Cardiac muscle cell (in vitro differentiated cells and primary cell): ENCODE measurements at places on chromosomes 2 and 18. TPM values are rescaled to one million over a fixed set of nuclear protein-coding genes. Genes with fewer than 3 reads are reported as not detected.

DNA sequence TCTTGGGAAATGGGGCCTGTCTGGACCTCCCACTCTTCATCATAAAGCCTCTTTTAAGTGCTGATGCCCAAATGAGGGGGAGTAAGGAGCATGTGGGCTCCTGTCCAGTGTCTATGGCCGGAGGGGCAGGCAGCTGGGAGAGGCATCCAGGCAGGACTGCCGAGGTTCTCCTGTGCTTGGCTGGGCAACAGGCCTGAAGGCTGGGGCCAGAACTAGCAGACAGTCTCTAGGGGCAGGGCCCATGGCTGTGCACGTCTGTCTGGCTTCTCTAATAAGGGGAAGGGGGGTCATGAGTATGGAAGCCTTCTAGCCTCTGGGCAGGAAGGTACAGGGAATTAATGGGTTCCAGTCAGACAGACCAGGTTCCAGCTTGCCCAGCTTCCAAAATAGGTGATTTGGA lies 128.6 kb downstream of the SMAD2 start:
- H3K36me3 ChIP-seq: no peaks in the 10 kb centered on the region
- DNase-seq: no peak
- H3K4me1 ChIP-seq: no peaks in the 10 kb centered on the region
- no peak overlapping the region for H3K4me3 ChIP-seq
- H3K27ac ChIP-seq: no peak overlapping the region

GRCh38 chr2:105510761-105511528 lies 112.1 kb upstream of the FHL2 start:
- peaks cover 35% of the 10 kb centered on the region for H3K4me1 ChIP-seq
- H3K36me3 ChIP-seq: no peaks in the 10 kb centered on the region
- DNase-seq: no peak
- H3K27ac ChIP-seq: no peak overlapping the region
- no peaks in the 10 kb centered on the region for H3K27me3 ChIP-seq

DNA sequence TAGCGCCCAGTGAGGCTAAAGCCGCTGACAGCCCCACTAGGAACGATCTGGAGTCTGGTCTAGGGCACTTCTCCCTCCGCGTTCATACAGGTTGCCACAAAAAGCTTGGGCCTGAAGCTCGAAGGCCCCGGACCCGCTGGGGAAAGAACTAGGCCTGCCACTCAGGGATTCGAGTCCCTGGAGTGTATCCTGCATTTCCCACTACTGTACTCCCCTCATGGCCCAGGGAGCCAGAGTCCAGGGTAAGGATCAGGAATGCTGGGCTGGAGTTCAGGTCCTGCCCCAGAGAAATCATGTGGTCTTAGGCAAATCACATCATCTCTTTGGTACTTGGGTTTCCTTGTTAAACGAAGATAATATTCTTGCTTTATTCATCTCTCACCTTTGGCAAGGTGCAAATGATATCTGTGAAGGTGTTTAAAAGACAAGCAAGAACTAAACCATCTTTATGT lies 1.4 kb upstream of the ZFP36L2 start:
- H3K27ac ChIP-seq: peak overlapping the region; percentile 94
- peaks cover 41% of the 10 kb centered on the region for H3K4me1 ChIP-seq
- peaks cover 9% of the 10 kb centered on the region for H3K36me3 ChIP-seq
- no peaks in the 10 kb centered on the region for H3K27me3 ChIP-seq
- peak; percentile 79 for DNase-seq

- no peaks in the 10 kb centered on the region for H3K4me1 ChIP-seq
- no peak for DNase-seq
- peak overlapping the region; percentile 69 for H3K27ac ChIP-seq
- no peaks in the 10 kb centered on the region for H3K27me3 ChIP-seq
These were observed 8.6 kb downstream of the DNAJB2 start for GRCh38 chr2:219287580-219288265.

GRCh38 chr2:214960677-214961076 lies 151.2 kb upstream of the BARD1 start:
- no peaks in the 10 kb centered on the region for H3K36me3 ChIP-seq
- H3K27me3 ChIP-seq: no peaks in the 10 kb centered on the region
- H3K4me3 ChIP-seq: no peak overlapping the region
- H3K4me1 ChIP-seq: no peaks in the 10 kb centered on the region
- peak; percentile 5 for DNase-seq
- no peak overlapping the region for H3K27ac ChIP-seq

GRCh38 chr2:218607436-218608115 lies at the start of gene PLCD4:
Gene PLCD4, plus strand, starts transcription at chr2:218607899. Its CDS starts 7,841 bp downstream, at chr2:218615740.
- H3K27me3 ChIP-seq: no peaks in the 10 kb centered on the region
- no peak within 1 kb of the TSS for H3K4me3 ChIP-seq
- H3K27ac ChIP-seq: peak within 1 kb of the TSS; percentile 69
- no peaks in the 10 kb centered on the region for H3K4me1 ChIP-seq

DNA sequence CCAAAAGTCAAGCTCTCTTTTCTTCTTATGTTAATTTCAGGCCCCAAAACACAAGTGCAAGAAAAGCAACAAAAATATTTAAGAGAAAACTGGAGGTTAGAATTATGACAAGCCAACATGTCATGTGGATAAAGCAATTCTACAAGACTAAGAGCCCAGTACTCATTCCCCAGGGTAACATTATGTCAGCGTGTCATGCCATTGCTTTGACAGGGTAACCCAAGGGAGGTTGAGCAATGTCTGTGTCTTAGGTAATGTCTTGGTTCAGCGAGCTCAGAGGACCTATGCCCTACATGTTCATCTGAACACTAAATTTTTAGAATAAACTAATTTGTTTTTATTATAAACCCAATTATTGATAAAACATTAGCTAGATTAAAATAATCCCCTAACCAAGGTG lies 173.2 kb upstream of the ZNF804A start:
- H3K27ac ChIP-seq: no peak overlapping the region
- DNase-seq: no peak
- no peak overlapping the region for H3K4me3 ChIP-seq

DNA sequence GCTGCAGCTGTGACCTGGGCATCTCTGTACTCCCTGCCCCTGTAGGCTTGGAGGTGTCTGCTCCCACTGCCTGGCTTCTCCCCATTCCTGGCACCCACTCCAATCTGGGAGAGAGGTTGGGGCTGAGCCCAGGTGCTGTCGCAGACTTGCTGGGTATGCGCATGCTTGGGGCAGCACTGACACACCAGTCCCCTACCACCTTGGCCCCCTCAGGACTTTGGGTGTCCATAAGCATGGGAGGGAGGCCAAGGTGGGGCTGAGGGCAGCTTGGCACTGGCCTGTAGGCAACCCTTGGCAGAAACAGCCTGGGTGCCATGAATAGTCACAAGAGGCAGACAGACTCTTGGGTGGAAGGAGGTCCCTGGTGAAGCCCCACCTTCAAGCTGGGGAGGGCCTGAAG lies 136.8 kb downstream of the QPCT start:
- peaks cover 18% of the 10 kb centered on the region for H3K4me1 ChIP-seq
- no peak for DNase-seq
- H3K27ac ChIP-seq: no peak overlapping the region
- H3K36me3 ChIP-seq: no peaks in the 10 kb centered on the region
- no peaks in the 10 kb centered on the region for H3K27me3 ChIP-seq
- no peak overlapping the region for H3K4me3 ChIP-seq

GRCh38 chr18:8659609-8660242 lies 45.6 kb upstream of the MTCL1 start:
- peaks cover 59% of the 10 kb centered on the region for H3K27me3 ChIP-seq
- H3K4me3 ChIP-seq: no peak overlapping the region
- H3K36me3 ChIP-seq: no peaks in the 10 kb centered on the region
- H3K27ac ChIP-seq: no peak overlapping the region

DNA sequence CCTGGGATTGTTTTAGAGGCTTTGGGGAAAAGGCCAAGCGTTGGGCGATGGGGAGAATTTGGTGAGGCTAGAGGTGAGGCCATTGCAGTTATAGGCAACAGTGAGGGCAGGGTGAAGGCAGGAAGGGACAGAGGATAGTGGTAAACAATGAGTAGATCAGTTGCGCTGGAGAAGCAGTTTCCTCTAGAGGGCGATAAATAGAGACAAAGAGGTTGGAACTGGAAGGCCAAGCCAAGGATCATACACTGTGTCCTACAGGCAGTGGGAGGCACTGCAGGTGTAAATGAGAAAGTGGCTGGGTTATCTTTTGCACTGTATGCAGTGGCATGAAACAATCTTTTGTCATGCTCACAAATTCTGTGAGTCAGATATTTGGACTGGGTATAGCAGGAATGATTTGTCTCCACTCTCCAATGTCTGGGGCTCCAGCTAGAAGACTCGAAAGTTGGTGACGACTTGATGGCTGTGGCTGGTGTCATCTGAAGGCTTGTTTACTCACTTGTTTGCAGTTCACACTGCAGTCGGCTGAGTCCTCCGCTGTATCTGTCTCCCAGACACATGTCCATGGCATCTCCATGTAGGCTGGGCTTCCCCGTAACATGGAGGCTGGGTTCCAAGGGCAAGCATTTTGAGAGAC lies 82.1 kb downstream of the TNP1 start:
- peaks cover 29% of the 10 kb centered on the region for H3K4me1 ChIP-seq
- H3K36me3 ChIP-seq: no peaks in the 10 kb centered on the region
- H3K27me3 ChIP-seq: no peaks in the 10 kb centered on the region
- peak; percentile 52 for DNase-seq

DNA sequence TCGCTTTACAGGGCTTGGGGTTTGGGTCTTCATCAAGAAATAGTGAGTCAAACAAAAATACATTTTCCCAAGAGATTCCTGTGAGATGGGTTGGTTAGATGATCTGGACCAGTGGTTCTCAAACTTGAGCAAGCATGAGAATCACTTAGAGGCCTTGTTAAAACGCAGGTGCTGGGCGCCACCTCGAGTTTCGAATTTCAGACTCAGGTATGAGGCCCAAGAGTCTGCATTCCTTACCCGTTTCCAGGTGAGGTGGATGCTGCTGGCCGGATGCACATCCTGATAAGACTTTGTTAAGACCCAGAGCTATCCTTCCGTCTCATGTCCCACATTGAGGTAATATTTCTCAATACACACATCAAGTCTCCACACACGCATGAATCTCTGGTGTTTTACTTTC lies 707.8 kb upstream of the SALL3 start:
- H3K4me3 ChIP-seq: no peak overlapping the region
- no peak overlapping the region for H3K27ac ChIP-seq
- H3K27me3 ChIP-seq: no peaks in the 10 kb centered on the region
- H3K36me3 ChIP-seq: no peaks in the 10 kb centered on the region
- DNase-seq: no peak

DNA sequence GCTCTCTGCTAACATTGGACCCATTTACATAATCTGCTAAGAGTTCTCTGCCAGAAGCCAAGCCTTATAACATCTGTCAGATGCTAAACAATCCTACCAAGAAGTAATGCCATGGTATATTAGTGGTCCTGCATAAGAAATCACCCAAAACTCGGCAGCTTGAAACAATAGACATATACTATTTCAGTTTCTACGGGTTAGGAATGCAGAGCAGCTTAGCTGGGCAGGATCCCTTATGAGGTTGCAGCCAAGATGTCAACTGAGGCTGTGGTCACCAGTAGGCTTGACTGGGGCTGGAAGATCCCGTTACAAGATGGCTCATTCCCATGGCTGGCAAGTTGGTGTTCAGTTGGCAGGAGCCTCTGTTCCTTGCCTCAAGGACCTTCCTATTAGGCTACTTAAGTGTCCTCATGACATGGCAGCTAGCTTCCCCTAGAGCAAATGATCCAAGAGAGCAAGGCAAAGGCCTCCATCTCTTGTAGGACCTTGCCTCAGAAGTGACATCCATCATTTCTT lies 25.1 kb upstream of the SOS1 start:
- peaks cover 12% of the 10 kb centered on the region for H3K4me1 ChIP-seq
- H3K4me3 ChIP-seq: no peak overlapping the region
- no peaks in the 10 kb centered on the region for H3K36me3 ChIP-seq
- DNase-seq: no peak
- H3K27me3 ChIP-seq: no peaks in the 10 kb centered on the region

The RSAD2 gene
- total RNA-seq: 0.12 and 0.28 TPM in 2 replicates
